ENCODE measurements at places on chromosomes 11 and 22.

- DNase-seq = no peak
Measured at GRCh38 chr11:68751331-68751856, at the start of gene TESMIN. Gene TESMIN (minus strand): TSS chr11:68751520. CDS start chr11:68750660, 860 bp downstream.

GRCh38 chr11:72349616-72350218 lies 84.6 kb downstream of the CLPB start:
- DNase-seq = no peak

DNA sequence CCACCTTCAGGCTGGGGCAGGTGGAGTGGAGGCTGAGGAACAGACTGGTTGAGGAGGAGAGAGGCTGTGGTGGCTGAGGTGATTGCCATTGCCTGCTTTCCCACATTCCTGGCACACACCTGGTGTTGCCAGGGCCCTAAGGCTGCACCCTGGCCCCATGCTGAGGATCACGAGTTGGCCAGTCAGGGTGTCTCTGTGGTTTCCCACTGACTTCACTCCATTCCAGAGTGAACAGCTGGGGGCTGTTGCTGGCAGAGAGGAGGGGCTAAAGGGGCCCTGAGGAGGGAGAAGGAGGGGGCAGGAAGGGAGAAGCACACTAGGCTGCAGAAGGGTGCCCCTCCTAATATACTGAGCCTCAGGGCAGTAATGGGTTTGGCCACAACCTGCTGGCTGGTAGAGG lies 1.8 kb downstream of the TMEM86A start:
- DNase-seq = no peak

GRCh38 chr11:95913830-95914615 lies 9.9 kb downstream of the MTMR2 start:
- DNase-seq = no peak

- no peak for DNase-seq
Measured at GRCh38 chr22:31398231-31398630, 1.2 kb upstream of the DRG1 start.
